ENCODE measurements at places on chromosomes 11 and 22.

GRCh38 chr11:123163621-123164020 lies 31.4 kb downstream of the CLMP start:
- no peak for DNase-seq

GRCh38 chr11:66950112-66950535 lies 8.1 kb downstream of the PC start:
- no peak for DNase-seq

GRCh38 chr22:46359362-46359761 lies 23.8 kb downstream of the TRMU start:
- DNase-seq: no peak

DNA sequence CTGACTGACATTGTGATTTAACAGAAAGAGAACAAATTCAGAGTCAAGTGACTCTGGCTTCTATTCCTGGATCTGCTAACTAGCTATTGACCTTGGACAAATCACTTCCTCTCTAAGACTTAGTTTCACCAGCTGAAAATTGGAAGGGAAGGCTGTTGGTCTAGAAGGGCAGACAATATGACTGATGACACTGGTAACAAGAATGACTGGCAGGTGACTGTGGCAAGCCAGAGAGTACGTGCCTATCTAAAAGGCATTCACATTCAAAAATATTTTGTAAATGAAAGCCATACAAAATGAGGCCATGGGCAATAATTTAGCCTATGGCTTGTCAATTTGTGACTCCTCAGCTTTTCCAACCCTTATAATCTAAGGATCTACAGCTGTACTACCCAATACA lies 23.5 kb downstream of the SERGEF start:
- DNase-seq: no peak

GRCh38 chr11:79488286-79488685 lies 47.5 kb upstream of the TENM4 start:
- no peak for DNase-seq

DNA sequence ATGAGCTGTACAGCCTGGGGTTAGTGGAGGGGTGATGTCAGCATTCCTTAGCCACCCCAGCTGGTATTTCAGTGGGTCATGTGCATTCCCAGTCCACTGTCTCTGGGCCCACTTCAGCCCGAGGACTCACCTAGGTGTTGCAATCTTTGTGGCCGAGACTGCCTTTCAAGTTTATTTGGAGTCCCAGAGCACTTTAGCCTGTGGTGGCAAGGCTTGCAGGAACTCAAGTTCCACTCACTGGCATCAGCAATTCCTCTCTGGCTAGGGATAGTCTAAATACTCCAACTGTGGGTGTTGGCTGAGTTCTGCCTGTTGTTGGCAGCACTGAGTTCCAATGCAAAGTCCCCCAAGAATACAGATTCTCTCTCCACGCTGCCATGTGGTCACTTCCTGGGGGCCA lies 191.6 kb upstream of the PGR start:
- no peak for DNase-seq

DNA sequence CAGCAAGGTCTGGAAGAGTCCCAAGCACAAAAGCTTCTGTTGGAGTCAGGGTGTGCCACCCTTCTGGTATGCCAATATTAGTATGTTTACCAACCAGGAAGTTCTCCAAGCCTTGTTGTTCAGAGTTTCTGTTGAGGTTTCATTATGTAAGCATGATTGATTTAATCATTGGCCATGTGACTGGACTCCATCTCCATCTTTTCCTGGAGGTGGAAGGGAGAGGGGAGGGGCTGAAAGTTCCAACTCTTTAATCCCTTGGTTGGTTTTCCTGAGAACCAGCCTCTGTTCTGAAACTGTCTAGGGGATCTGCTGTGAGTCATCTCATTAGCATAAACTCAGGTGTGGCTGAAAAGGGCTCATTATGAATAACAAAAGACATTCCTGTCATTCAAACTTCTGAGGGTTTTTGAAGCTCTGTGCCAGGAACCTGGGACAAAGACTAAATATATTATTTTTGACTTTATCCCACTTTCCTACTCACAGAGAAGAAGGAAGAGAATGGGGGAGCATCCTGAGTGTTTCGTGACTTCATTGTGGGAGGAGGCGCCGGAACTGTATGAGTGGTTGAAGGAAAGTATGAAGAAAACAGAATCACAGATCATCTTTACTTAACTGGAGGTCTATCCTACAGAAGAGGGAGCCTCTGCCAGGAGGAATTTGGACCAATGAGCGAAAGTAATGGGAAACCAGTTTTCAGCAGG lies 138.2 kb downstream of the NECTIN1 start:
- DNase-seq: no peak

DNA sequence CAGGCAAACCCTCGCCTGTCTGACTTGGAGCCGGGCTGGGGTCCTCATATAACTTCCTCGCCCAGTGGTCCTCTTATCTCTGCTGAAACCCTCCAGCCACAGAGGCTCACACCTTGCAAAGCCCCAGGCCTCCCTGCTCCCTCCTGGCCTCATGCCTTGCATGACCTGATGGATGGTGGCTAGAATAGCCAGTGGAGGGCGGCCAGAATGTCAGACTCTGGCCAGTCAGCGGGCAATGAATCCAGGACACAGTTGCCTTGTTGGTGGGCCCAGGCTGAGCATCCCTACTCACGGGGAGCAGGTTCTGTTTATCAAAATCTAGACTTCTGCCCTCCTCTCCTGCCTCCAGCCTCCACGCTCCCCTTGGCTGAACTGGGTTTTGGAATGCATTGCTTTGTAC lies 69.1 kb upstream of the WNT11 start:
- no peak for DNase-seq

- no peak for DNase-seq
Observed at GRCh38 chr11:72609476-72609875, 64.7 kb downstream of the PDE2A start.

GRCh38 chr11:6630632-6631291 lies 11.5 kb upstream of the TPP1 start:
- no peak for DNase-seq

- no peak for DNase-seq
Observed at GRCh38 chr11:127098684-127099083, 98.1 kb upstream of the KIRREL3 start.

- no peak for DNase-seq
Observed at GRCh38 chr11:127268932-127269331, 268.4 kb upstream of the KIRREL3 start.

DNA sequence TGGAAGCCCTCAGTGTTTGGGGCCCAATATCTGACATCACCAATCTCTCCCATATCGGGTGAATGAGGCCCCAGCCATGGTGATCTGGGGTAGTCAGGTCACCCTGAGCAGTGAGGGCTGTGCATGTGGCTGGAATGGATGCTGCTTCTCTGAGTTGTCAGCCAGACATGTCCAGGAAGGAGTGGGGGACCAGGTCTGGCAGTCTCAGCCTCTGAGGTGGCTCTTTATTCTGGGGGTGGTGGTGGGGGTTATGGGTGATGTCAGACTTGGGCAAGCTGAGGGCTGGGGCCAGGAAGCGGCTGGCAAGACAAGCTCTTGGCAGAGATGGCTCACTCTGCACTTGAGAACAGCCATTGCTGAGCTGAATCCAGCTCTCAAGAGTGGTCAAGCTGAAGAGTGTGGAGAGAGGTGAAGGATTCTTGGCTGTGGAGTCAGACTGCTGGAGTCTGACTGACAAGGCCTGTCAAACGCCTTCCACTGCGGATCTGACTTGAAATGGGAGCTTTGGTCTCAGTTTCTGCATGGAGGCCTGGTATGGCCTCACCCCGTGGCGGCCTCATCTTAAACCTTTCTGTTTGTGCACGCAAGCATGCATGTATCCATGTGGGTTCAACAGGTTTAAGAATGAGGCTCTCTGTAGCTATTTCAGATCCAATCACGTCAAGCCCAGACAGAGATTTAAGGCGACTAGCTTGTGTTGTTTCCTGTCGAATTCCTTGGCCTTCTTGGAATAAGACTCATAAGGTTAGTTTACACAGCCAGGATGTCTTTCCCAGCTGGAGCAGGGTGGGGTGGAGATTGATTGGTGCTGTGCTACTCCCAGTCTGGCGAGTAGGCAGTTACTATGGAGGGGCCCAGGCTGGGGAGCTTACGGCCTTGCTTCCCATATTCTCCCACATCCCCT lies 83.9 kb upstream of the TIMP3 start:
- DNase-seq: no peak

DNA sequence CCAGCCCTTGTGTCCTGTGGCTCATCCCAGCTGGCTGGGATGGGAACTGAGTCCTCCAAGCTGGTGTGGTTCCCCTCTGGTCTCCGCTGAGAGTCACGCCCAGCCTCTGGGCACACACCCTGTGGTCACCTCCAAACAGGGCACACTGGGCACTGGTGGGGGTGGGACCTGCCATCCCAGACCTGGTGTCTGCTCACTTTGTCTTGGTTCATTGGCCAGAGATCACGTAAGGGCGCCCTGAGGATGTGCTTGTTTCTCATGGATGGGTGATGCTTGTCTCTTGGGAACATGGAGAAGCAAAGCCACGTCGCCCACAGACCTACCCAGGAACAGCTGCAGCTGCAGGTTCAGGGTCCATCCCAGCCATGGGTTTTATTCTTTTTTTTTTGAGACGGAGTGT lies 43.1 kb downstream of the LRP5 start:
- no peak for DNase-seq

DNA sequence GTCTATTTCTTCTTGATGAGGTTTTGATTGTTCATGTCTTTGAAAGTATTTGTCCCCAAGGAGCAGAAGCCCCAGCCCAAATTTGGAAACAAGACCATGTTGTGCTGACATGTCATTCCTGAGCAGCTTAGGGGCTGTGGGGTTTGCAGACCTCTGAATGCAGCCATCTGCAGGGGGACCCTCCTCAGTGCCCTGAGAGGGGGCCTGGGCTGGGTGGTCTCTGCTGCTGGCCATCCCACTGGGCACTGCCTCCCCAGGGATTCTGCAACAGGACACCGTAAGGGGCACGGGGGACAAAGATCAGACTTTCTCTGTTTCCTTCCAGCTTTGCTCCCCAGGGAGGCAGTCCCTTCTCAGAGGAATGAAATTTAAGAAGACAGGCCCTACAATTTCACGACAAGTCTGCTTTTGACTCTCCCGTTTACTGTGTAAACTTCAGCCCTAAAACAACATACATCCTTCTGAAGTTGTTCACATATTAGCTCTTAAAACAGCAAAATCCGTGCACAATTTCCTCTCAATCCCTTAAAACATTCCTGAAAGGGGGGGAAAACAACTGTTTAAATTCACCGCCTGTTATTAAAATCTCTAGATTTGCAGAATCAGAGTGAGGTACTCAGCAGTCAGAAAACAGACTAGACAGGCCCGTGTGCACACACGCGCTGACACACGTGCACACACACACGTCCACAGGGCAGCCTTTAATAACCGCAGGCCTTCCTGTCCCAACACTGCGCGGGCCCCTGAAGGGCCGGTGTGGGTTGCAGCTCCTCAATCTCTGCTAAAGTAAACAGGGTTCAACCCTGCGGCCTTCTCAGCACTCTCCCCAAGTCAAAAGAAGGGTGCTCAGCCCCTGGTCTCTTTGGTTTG lies 109.8 kb downstream of the KCNQ1 start:
- DNase-seq: no peak

GRCh38 chr11:68306636-68307035 lies 5.8 kb upstream of the LRP5 start:
- no peak for DNase-seq

All from NCI-H1417 (cell line).